ENCODE measurements at places on chromosomes 1 and 21.

- no peak for DNase-seq
Observed at GRCh38 chr1:228986093-228986904, 251.0 kb downstream of the RHOU start.

GRCh38 chr1:16318555-16318954 lies 33.7 kb downstream of the FBXO42 start:
- no peak for DNase-seq

DNA sequence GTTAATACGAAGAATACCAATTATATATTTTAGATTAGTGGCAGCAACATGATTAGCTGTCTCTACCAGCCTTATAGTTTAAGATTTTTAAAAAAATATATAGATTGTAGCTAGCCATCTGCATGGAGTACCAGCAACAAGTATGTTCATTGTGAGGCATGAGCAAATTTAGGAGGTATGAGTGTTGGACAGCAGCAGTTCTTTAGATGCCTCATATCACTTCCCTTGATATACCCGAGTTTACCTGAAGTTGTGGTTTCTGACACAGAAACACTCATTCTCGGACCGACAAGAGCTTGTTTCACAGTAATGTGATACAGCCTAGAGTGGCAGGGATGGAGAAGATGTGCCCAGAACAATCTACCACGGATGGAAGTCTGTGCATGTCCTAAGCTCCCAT lies 69.1 kb downstream of the RGS18 start:
- DNase-seq: no peak

- DNase-seq: peak; percentile 12
Observed at GRCh38 chr1:245484176-245484575, 329.4 kb downstream of the KIF26B start.

DNA sequence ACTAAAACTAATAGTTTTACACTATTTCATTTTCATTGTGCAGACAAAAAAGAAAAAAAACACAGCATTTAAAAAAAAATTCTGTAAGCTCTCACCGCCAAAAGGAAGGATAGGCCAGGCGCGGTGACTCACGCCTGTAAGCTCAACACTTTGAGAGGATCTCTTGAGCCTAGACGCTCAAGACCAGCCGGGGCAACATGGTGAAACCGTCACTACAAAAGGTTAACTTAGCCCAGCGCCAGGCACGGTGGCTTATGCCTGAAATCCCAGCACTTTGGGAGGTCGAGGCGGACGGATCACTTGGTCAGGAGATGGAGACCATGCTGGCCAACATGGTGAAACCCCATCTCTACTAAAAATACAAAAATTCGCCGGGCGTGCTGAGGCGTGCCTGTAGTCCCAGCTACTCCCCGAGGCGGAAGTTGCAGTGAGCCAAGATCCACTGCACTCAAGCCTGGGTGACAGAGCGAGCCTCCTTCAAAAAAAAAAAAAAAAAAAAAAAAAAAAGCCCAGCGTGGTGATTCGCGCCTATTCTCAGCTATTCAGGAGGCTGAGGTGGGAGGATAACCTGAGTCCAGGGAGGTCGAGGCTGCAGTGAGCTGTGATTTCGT lies 14.3 kb upstream of the SPEN start:
- DNase-seq: no peak

DNA sequence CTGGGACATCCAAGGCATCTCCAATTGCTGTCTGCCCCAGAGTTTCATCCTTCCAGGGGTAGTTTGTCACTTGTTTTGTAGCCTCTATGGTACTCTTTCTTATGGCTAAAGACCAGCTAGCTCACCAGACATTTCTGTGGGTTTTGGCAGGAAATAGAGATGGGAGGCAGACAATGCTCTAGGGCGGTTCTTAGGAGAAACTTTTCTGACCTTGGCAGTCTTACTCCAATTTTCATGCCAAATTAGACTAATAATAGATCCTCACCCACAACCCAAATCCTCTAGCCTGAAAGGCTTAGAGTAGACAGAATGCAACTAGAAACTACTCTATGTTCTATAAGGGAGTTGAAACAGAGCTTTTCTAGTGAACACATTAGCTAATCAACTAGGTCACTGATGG lies 69.8 kb downstream of the LRIG2 start:
- no peak for DNase-seq

DNA sequence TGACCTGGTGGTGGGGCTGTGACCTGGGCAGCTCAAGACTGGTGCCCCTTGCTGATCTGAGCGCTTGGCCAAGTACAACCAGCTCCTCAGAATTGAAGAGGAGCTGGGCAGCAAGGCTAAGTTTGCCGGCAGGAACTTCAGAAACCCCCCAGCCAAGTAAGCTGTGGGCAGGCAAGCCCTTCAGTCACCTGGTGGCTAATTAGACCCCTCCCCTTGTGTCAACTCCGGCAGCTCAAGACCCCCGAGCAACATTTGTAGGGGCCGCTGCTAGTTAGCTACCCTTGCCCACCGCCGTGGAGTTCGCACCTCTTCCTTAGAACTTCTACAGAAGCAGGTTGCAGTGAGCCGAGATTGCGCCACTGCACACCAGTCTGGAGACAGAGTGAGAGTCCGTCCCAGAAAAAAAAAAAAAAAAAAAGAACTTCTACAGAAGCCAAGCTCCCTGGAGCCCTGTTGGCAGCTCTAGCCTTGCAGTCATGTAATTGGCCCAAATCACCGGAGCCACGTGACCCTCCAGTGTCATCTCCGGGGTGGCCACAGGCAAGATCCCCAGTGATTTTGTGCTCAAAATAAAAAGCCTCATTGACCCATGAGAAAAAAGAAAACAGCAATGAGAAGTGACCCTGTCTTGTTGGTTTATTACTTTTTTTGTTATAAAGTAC lies 39.3 kb upstream of the LGALS8 start:
- no peak for DNase-seq

DNA sequence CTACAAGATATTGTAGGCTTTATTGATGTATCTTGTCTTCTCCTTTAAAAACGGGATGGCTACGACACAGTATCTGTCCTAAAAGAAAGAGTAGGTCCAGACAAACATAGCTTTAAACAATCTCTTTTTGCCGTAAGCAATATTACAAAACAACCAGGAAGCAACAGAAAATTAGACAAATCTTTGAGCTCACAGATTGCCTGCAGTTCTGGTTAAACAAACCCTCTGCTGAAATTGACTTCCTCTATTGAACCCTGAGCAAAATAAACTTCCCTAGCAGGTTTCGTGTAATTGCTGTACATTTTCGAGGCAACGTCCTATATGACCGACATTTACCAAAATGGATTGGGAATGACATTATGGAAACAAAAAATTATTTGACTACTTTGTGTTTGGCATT lies 50.6 kb downstream of the CHML start:
- DNase-seq: no peak

DNA sequence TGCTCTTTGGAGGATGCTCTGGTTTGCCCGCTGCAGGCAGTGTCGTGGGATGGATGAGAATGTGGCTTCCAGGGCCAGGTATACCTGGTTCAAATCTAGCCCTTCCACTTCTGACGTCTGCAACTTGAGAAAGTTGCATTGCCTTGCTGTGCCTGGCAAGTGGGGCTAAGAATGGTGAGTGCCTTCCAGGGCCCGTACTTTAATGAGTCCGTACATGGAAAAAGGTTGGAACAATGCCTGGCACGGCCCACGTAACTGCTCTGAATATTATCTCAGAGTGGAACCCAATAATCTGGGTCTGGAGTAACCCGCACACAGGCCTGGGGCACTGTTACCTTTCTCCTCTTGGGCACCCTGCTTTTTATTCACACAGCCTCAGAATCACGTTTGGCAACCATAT lies 146.7 kb upstream of the EDN2 start:
- no peak for DNase-seq

DNA sequence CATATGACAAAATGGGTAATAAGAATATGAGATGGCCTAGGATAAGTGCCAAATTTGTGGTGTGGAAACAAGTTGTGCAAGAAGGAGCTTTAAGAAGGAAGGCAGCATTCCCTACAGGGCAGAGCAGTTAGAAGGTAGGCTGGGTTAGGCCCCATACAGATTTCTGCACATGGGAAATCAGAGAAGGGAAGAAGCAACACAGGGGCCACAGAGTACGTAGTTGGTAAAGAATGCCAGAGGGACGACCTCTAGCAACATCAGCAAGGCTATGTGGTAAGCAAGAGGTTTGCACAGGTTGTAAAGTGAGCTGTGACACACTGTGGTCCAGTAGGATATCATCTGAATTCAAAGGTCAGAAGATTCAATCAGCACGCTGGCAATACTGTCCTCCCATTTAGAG lies 765.6 kb upstream of the B3GALT2 start:
- no peak for DNase-seq

DNA sequence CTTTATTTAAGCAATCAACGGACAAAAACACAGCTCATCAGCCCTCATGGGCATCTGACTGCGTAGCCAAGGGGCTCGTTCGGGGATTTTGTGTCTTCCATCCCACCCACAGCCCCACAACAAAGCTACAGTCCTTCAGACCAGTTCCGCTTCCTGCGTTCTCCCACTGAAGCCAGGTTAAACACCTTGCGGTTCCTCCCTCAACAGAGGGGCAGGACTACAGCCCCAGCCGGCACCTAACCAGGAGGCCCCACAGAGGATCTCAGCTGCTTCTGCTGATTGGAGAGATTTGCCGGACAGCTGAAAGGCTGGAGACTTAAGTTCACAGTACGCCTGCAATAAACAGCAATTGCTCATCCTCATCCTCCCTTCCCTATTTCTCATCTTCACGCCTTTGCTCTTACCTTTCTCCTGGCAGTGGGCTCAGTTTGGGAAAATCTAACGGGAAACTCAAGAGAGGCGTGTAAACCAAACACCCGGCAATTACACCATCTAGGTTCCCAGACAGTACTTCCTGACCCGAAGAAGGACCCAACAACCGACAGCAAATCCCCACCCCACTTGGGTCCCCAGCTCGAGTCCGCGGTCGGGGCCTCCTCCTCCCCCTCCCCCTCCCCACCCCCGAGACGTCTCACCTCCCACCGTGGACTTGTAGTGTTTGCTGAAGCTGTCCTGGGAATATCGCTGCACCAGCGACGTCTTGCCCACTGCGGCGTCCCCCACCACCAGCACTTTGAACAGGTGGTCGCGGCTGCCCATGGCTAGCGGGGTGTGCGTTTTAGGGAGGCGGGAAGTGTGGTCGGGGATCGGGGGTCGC lies 876 bp downstream of the RAB29 start:
- DNase-seq: peak; percentile 32

DNA sequence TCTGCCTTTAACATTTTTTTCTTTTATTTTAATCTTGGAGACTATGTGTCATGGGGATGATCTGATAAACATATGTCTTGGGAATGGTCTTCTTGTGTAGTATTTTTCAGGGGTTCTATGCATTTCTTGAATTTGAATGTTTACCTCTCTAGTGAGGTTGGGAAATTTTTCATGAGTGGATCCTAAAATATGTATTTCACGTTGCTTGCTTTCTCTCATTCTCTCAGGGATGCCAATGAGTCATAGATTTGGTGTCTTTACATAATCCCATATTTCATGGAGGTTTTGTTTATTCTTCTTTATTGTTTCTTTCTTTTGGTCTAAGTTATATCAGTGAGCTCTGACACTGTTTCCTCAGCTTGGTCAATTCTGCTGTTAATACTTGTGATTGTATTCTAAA lies 1237.2 kb downstream of the PLA2G4A start:
- no peak for DNase-seq

GRCh38 chr1:53477651-53478501 lies 18.7 kb downstream of the DMRTB1 start:
- DNase-seq: no peak

DNA sequence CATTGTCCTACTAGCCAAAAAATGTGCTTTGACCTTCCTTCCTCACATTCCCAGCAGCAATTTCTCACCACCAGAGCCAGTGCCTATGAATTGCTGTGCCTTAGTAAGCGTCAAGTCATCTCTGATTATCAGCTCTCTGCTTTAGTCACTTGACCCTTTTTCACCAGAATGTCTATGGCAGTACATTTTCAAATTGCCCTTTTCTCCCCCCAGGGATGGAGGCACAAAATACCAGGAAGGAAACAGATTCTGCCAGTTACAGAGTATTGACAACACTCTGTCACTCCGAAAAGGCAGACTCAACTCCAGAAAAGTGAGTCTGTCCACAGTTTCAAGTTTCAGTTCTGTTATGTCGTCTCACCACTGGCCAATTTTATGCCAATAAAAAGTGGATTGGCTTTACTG lies 167.4 kb downstream of the TNFSF18 start:
- no peak for DNase-seq

- DNase-seq: no peak
Observed at GRCh38 chr21:15354516-15354915, 289.7 kb upstream of the NRIP1 start.

DNA sequence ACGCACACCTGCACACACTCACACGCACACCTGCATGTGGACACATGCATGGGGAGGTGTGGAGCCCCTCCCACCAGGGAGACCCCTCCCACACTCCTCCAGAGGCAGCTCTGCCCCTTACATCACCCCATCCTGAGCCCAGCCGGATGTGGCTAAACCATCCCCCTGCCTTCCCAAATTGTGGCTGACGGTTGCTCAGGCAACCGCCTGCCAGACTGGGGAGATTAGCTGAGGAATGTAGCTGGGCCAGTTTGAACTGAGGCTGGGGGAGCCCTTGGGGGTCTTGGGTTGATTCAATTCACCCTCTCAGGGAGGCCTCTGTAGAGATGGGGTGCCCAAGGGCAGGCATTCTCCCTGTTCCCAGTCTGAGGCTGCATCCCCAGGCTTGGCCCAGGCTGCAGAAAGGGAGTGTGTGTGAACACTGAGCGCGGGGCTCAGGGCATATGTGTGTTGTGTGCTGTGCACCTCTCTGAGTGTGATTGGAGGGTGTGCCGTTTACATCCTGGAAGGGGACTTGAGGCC lies 12.9 kb downstream of the PTPRU start:
- no peak for DNase-seq

DNA sequence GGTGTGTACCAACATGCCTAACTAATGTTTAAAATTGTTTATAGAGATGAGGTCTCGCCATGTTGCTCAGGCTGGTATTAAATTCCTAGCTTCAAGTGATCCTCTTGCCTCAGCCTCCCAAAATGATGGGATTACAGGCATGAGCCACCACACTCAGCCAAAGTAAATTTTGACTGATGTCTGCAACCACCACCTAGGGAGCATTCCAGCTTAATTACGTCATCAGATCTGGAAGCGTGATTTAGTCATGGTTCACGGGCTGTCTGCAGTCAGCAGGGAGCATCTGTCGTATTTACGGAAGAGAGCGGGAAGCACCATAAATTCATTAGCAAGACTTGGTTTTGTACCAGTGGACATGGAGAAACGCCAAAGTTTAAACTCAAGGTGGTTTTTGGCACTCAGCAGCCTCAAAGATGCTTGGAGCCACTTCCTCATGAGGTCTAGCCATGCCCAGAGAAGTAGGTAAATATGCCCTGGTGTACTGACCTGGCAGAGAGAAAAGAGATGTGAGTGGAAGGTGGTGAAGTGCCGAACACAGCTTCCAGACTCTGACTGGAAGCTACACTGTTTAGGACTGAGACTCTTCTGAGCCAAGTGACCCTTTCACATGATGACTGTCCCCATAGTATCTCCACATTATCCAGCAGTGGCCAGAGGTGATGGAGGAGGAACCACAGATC lies 60.8 kb upstream of the SLC35F3 start:
- DNase-seq: no peak

Data from SK-N-DZ (cell line).